Sciatic nerve (tissue), 2 donors: ENCODE measurements at places on chromosomes 16 and 17.

DNA sequence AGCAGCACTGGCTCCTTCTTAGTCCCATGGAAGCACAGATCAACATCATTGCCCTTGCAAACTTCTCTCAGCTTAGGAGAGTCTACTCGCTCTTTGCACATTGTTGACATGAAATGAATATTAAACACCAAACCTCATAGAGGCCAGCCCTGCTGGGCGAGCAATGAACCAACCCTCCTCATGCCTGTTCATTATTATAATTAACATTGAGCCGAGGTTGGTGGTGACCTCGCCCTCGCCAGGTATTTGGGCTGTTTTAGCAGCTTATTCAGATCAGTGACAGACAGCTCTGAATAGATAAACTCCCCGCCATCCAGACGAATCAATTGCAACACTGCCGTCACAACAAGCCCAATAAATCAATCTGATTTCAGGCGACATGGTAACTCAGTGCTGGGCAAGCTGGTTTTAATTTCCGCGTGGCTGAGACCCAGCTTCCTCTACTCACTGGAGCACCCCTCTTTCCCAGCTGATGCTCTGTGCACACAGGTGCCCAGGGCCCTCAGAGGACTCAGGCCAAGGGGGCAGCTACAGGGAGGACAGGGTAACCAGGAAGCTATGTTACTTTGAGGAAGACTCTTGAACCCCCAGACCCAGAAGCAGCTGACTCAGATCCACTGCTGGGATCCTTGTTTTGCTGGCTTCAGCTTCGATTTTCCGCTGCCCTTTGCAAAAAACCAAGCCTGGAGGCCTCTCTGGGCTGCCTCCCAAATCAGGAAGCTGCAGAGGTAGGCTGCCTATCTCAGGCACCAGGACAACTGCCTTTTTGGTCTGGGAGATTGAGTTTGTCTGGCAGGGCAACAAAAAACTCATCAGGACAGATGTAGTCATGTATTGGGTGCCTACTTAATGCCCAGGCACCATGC lies 10.7 kb upstream of the SEZ6 start:
- no peak for DNase-seq

GRCh38 chr16:8851761-8852403 lies 16.9 kb downstream of the CARHSP1 start:
- no peak for DNase-seq

- DNase-seq, result no peak
These were observed 6.6 kb downstream of the SMG6 start for GRCh38 chr17:2297023-2297422.

DNA sequence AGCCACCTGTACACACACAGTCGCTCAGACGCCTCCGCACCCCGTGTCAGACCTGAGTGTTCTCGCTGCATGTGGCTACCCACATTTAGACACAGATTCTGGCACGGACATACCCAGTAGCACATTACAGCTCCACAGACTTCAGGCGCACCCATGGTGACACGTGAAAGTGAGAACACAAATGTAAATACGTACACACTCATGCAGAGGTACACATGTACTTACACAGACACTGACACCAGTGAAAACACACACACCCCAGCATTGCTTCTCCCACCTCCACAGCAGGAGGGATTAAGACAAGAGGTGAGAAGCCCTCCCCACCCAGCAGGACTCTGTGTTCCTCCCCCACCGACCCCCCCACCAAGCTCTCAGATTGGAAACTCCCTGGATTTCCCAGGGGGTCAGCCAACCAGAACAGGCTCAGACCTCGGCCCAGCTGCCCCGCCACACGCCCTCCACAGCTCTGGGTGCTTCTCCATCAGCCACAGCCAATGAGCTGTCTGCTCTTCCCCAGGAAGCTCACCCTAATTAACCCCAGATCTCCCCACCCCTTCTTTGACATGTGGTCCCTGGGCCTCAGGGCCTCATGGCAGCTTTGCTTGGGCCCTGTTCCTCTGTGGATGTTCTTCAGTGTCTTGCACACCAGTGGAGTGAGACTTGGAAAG lies 5.3 kb upstream of the FOXN1 start:
- DNase-seq, result no peak

GRCh38 chr17:39591958-39592954 lies 15.5 kb downstream of the NEUROD2 start:
- DNase-seq, result no peak
